Glutamatergic neuron (in vitro differentiated cells): ENCODE measurements at places on chromosomes 13 and 19.

GRCh38 chr13:22800526-22801401 is 380.0 kb upstream of the SGCG start:
- no peak for DNase-seq

DNA sequence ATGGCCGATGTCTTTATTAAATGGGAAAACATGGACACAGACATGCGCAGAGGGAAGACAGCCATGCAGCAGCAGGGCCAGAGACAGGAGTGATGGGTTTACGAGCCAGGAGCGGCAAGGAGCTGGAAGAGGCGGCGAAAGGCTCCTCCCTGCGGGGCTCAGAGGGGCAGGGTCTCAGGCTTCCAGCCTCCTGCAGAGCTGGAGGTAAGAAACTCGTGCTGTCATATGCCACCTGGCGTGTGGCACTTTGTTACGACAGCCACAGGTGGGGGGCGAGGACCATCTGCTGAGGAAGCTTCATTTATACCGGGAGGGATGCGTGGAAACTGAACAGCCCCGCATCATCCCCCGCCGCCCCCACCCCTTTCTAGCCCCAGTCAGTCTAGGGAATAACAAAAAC is 52.0 kb upstream of the SPACA7 start:
- DNase-seq: no peak

DNA sequence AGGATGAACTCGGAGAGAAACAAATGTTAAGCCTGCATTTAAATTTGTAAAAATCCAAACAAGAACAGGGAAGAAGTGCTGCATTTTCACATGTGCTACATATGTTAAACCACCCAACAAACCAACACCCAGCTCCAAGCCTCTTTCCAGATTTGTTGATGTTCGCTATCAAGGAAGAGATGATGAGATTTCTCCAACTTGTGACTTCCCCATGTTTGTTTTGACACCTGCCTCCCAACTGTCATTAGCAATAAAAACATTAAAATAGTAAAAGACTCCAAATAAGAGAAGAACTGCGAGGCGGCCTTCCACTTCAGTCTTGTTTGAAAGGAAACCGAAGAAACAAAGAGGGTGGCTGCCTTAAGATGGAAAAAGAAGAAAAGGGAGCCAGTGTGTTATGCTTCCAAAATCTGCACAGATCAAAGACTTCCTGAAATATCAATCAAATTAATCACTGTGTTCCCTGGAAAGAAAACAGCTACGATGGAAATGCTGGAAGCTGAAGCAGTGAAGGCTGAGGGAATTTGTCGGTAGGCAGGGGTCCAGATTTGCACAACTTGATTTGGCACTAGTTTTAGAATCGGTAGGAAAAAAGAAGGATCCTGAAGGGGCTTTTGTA is 14.0 kb upstream of the GGACT start:
- DNase-seq: no peak

- DNase-seq: no peak
These were observed 169.2 kb downstream of the URI1 start for GRCh38 chr19:30111021-30111855.

DNA sequence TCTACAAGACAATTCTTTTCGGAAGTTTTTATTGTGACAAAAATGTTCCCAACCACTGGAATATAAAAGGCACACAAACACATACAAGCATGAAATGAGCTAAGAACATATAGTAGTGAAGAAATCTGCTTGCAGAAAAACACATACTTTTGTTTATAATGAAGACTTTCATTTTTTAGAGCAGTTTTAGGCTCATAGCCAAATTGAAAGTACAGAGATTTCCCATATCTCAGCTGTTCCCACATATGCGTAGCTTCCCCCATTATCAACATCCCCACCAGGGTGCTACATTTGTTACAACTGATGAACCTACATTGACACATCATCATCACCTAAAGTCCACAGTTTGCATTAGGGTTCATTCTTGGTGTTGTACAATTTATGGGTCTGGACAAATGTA is 249.4 kb downstream of the KCTD12 start:
- no peak for DNase-seq
